Activated T-helper 2 cell treated with anti-CD3 and anti-CD28 coated beads, Interferon-gamma antibody, Interleukin-2, Interleukin-4, amounts not matched to agents 10 μg/mL and 5 μg/mL and 100 μg/mL, durations not matched to agents 14 hours and 24 hours and 36 hours (primary cell): ENCODE measurements at places on chromosomes 2 and 18. TPM values are rescaled to one million over a fixed set of nuclear protein-coding genes. Genes with fewer than 3 reads are reported as not detected.

The SOX11 gene
- not detected in 2 replicates for total RNA-seq

The PRSS56 gene
- not detected in 2 replicates for total RNA-seq

The KCNG2 gene
- not detected in 2 replicates for total RNA-seq

The RAD51AP2 gene
- total RNA-seq = not detected in 2 replicates

The AQP12B gene
- not detected in 2 replicates for total RNA-seq

The MRPL44 gene
- total RNA-seq = 33.6 and 34.3 TPM in 2 replicates

The GATA6 gene
- total RNA-seq = not detected in 2 replicates

The CFC1 gene
- not detected in 2 replicates for total RNA-seq

The DIPK1C gene
- not detected in 2 replicates for total RNA-seq

The ALK gene
- total RNA-seq = not detected in 2 replicates

The CAPG gene
- total RNA-seq = 145 and 146 TPM in 2 replicates

The MPHOSPH10 gene
- total RNA-seq = 52.3 and 54.3 TPM in 2 replicates

The PCARE gene
- not detected in 2 replicates for total RNA-seq

The RAB6C gene
- total RNA-seq = not detected in 2 replicates

The SALL3 gene
- not detected in 2 replicates for total RNA-seq

The ARPC2 gene
- total RNA-seq = 639 and 643 TPM in 2 replicates

The KRTCAP3 gene
- 6.2 and 7.5 TPM in 2 replicates for total RNA-seq

The ERMN gene
- total RNA-seq = 1.9 and 2.0 TPM in 2 replicates

The RNF181 gene
- 130 and 134 TPM in 2 replicates for total RNA-seq

The MBD1 gene
- 78.4 and 79.7 TPM in 2 replicates for total RNA-seq

The PSMG2 gene
- 105 and 107 TPM in 2 replicates for total RNA-seq

The ZRANB3 gene
- total RNA-seq = 5.1 and 7.0 TPM in 2 replicates

The DBI gene
- 162 and 168 TPM in 2 replicates for total RNA-seq

The LINC00305 gene
- not detected in 2 replicates for total RNA-seq

The LGALSL gene
- 2.6 and 3.3 TPM in 2 replicates for total RNA-seq

The TIA1 gene
- total RNA-seq = 113 TPM in 2 replicates

The CRYGD gene
- total RNA-seq = not detected in 2 replicates

The NT5DC4 gene
- total RNA-seq = not detected in 2 replicates

The STAT1 gene
- 135 and 139 TPM in 2 replicates for total RNA-seq

The CD8B2 gene
- not detected in 2 replicates for total RNA-seq

The INSIG2 gene
- 48.4 and 51.6 TPM in 2 replicates for total RNA-seq

The PAX8 gene
- total RNA-seq = 0.76 and 0.84 TPM in 2 replicates

The LYG1 gene
- total RNA-seq = 2.0 and 2.2 TPM in 2 replicates

The SLC4A1AP gene
- total RNA-seq = 26.7 and 27.8 TPM in 2 replicates

The ASIC4 gene
- not detected in 2 replicates for total RNA-seq
